Peyer's patch (tissue), 4 donors: ENCODE measurements at places on chromosomes 4 and X.

DNA sequence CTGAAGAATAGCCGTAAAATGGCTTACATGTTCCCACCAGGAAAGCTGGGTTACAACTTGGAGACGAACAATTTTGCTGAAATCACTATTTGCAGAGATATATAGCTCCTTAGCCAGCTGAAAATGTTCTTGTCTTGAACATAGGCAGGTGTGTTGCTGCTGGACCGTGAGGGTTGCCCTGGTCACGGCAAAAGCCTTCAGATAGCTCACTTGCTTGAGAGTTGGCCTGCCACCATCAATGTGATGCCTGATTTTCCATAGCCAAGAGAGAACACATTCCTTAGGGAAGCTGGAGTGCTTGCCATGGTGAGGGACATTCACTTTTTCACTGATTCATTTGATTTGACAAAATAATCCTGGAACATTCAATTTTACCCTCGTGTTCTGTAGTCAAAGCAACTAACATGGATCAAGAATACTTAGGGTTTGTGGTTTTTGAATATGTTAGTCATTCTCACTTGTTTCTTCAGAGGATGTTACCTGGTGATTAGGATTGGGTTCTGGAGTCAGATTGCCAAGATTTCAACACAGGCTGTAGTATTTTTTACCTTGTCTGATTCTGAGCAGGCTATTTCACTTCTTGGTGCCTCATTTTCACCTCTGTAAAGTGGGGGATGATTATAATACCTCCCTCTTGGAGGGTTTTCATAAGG lies 536.9 kb downstream of the RAPGEF2 start:
- no peaks in the 10 kb centered on the region for H3K36me3 ChIP-seq
- H3K27ac ChIP-seq: no peak overlapping the region
- no peak overlapping the region for H3K4me3 ChIP-seq
- DNase-seq: no peak
- no peaks in the 10 kb centered on the region for H3K4me1 ChIP-seq

DNA sequence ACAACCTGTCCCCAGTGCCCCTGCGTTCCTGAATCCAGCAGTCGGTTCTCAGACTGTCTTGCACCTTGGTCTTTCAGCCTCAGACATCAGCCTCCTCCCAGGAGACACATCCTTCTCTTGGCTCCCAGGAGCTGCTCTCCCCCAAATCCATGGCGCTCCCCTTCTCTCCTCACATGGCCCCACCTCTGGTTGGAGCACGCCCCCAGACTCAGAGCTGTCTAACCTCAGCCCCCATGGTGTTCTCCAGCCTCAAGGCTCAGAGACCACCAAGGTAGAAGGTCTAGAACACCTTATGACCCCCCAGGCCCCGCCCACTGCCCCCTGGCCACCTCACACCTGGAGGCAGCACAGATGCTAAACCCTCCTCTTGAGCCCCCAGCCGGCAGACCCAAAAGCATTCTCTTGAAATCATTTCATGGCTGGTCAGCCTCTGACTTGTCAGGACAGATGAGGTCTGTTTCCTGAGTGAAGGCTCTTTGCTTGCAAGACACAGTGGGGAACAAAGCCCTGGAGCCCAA lies 47.9 kb downstream of the ADRA2C start:
- H3K4me3 ChIP-seq: no peak overlapping the region
- H3K4me1 ChIP-seq: no peaks in the 10 kb centered on the region
- H3K27me3 ChIP-seq: no peaks in the 10 kb centered on the region
- DNase-seq: no peak

DNA sequence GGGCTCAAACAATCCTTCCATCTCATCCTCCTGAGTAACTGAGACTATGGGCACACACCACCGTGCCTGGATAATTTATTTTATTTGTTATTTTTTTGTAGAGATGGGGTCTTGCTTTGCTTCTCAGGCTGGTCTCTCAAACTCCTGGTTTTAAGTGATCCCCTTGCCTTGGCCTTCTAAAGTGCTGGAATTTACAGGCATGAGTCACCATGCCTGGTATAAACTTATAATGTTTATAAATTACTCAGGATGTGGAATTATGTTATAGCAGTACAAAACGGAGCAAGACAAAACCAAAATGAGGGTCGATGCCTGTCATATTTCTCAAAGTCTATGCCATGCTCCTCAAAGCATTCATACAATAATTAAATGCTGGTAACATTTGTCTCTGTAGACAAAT lies 29.8 kb upstream of the TEX13C start:
- H3K27ac ChIP-seq: no peak overlapping the region
- H3K36me3 ChIP-seq: no peaks in the 10 kb centered on the region
- no peaks in the 10 kb centered on the region for H3K27me3 ChIP-seq
- no peak for DNase-seq
- H3K4me1 ChIP-seq: no peaks in the 10 kb centered on the region

DNA sequence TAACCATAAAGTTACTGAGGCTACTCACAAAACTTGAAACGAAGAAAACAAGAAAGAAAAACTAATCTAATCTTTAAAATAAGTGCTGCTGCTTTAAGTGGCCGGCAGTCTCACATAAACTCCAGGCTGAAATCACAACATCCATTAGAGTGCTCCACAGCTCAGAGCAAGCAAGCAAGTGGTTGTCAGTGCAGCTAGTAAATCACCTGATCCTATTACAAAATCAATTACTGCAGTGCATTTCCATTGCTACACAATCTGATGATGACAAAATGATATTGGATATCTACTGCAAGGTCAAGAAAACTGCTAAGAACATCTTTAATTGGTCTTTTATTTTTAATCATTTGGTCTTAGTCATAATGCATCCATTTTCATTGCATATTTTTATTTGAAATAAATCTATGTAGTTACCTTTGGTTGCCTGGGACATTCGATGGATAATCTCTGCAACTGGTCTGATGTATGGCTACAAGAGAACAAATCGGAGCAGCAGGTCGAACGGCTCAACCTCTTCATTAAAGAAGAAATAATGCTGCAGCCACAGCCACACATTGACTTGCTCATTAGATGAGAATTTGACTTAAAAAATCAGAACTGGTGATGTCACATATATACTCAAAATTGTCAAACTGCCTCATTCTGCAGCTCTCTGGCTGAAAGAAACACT lies 87.7 kb downstream of the FBXW7 start:
- no peaks in the 10 kb centered on the region for H3K36me3 ChIP-seq
- no peak overlapping the region for H3K4me3 ChIP-seq
- no peak for DNase-seq
- H3K27me3 ChIP-seq: no peaks in the 10 kb centered on the region
- H3K4me1 ChIP-seq: no peaks in the 10 kb centered on the region

GRCh38 chr4:158580064-158580463 lies 58.4 kb downstream of the RXFP1 start:
- no peaks in the 10 kb centered on the region for H3K27me3 ChIP-seq
- DNase-seq: no peak
- no peaks in the 10 kb centered on the region for H3K36me3 ChIP-seq
- no peaks in the 10 kb centered on the region for H3K4me1 ChIP-seq
- H3K27ac ChIP-seq: no peak overlapping the region
- no peak overlapping the region for H3K4me3 ChIP-seq

- no peak overlapping the region for H3K4me3 ChIP-seq
- no peaks in the 10 kb centered on the region for H3K27me3 ChIP-seq
- H3K27ac ChIP-seq: no peak overlapping the region
- H3K4me1 ChIP-seq: no peaks in the 10 kb centered on the region
Measured at GRCh38 chr4:13409324-13409723, 74.8 kb downstream of the RAB28 start.

DNA sequence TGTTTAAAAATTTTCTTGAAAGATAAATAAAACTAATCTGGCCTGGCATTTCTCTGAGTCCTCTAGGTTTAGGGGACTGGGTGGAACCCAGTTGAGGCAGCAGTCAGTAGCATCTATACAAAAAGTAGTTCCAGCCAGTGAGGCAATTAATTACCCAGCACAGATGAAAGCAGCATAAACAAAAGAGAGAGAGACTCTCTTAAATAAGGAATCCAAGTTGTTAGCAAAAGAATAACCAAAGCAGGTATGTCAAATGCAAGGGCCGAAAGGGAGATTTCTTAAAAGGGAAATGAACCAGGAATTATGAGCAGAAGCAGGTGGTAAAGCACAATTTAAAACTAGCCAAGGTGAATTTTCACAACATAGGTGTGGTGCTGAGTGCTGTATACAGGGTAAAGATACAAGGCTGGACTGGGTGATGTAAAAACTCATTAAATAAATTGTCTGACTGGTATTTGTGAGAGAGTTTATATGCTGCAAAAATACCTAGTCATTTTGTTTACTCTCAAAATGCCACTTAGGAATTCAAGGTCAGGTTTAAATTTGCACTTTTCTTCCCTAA lies 94.6 kb upstream of the GALNT7 start:
- no peaks in the 10 kb centered on the region for H3K4me1 ChIP-seq
- no peak for DNase-seq
- H3K27ac ChIP-seq: no peak overlapping the region
- no peaks in the 10 kb centered on the region for H3K36me3 ChIP-seq

DNA sequence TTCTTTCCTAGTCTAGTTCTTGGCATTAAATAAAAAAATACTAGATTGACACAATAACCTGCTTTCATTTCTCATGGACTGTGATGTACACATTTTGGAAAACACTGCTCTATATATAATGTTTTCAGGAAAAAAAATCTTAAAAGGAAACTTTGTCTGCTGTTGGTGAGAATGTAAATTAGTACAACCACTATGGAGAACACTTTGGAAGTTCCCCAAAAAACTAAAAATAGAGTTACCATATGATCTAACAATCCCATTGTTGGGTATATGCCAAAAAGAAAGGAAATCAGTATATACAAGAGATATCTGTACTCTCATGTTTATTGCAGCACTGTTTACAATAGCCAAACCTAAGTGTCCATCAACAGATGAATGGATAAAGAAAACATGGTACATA lies 202.3 kb downstream of the PPP3CA start:
- no peak overlapping the region for H3K4me3 ChIP-seq
- H3K4me1 ChIP-seq: no peaks in the 10 kb centered on the region
- no peak for DNase-seq
- H3K36me3 ChIP-seq: no peaks in the 10 kb centered on the region

- H3K4me3 ChIP-seq: no peak overlapping the region
- no peak overlapping the region for H3K27ac ChIP-seq
- no peaks in the 10 kb centered on the region for H3K36me3 ChIP-seq
Measured at GRCh38 chr4:52197306-52197705, 146.2 kb downstream of the SPATA18 start.

GRCh38 chr4:92299152-92299551 lies 4.6 kb upstream of the GRID2 start:
- no peak for DNase-seq
- H3K4me3 ChIP-seq: no peak overlapping the region
- H3K27me3 ChIP-seq: no peaks in the 10 kb centered on the region
- H3K36me3 ChIP-seq: no peaks in the 10 kb centered on the region
- H3K4me1 ChIP-seq: no peaks in the 10 kb centered on the region

DNA sequence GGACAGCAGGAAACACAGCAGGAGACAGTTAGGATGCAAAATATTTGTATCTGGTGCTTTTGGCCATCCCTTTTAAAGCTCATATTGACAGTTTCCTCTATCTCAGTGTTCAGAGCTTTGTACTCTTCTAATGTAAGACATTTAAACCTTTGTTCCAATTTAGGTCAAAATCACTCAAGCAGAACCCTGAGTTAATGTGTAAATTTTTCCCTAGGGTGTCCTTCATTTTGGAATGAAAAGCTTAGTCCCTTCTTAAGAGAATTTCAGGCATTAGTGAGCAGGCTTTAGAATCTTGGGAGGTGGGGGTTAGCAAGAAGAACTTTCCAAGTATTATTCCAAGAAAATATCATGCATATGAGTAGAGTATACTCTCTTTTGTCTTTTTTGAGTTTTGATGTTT lies 188.7 kb downstream of the GBA3 start:
- no peaks in the 10 kb centered on the region for H3K36me3 ChIP-seq
- no peaks in the 10 kb centered on the region for H3K4me1 ChIP-seq
- H3K27ac ChIP-seq: no peak overlapping the region
- H3K4me3 ChIP-seq: no peak overlapping the region
- DNase-seq: no peak
- no peaks in the 10 kb centered on the region for H3K27me3 ChIP-seq

DNA sequence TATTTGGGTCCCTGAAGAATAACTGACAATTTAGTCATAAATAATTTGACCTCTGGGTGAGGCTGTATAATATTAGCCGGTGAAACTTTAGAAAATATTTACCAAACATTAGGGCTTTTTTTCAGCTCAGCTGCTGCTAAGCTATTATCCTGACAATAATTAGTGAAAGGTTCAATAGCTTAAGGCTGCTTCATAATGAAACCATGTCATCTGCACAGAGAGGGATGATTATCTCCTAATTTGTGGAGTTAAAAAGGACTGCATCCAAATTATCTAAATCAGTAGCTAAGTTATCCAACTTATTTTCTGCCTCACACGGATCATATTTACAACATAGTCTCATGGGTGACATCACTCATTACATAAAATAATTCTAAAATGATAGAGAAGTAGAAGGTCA lies 1249.8 kb downstream of the RAPGEF2 start:
- H3K27ac ChIP-seq: no peak overlapping the region
- no peaks in the 10 kb centered on the region for H3K4me1 ChIP-seq
- H3K4me3 ChIP-seq: no peak overlapping the region
- H3K36me3 ChIP-seq: no peaks in the 10 kb centered on the region
- H3K27me3 ChIP-seq: no peaks in the 10 kb centered on the region

- H3K27ac ChIP-seq: no peak overlapping the region
- H3K4me3 ChIP-seq: no peak overlapping the region
- DNase-seq: peak; percentile 85
- H3K4me1 ChIP-seq: no peaks in the 10 kb centered on the region
- H3K36me3 ChIP-seq: no peaks in the 10 kb centered on the region
Measured at GRCh38 chrX:78321809-78322208, 5.6 kb downstream of the CYSLTR1 start.

GRCh38 chrX:95762716-95763115 lies 921.9 kb upstream of the DIAPH2 start:
- H3K4me1 ChIP-seq: no peaks in the 10 kb centered on the region
- no peak for DNase-seq
- H3K4me3 ChIP-seq: no peak overlapping the region
- H3K27me3 ChIP-seq: no peaks in the 10 kb centered on the region
- H3K36me3 ChIP-seq: no peaks in the 10 kb centered on the region

DNA sequence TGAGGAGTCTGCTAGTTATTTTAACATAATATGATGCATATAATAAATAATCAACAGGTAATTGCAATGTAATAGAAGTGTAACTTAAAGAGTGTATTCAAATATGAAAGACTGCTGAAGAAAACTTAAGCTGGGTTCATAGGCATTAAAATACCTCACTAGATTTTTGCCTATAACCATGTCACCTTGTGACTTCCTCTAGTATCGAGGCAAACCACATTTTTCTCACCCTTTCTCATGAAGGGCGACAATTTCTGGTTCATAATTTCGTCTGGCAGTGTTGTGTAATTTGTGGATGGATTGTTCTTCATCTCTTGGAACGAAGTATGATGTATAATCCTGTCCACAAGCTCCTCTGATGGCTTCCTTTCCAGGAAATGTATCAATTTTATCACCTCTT lies 16.0 kb downstream of the SULT1E1 start:
- H3K27ac ChIP-seq: no peak overlapping the region
- H3K36me3 ChIP-seq: no peaks in the 10 kb centered on the region
- DNase-seq: no peak

GRCh38 chr4:82758701-82759685 lies 39.6 kb downstream of the SCD5 start:
- H3K36me3 ChIP-seq: no peaks in the 10 kb centered on the region
- H3K27ac ChIP-seq: no peak overlapping the region
- no peak overlapping the region for H3K4me3 ChIP-seq

- peak overlapping the region; percentile 99 for H3K4me3 ChIP-seq
- no peaks in the 10 kb centered on the region for H3K36me3 ChIP-seq
- no peak for DNase-seq
- H3K27ac ChIP-seq: peak overlapping the region; percentile 100
- H3K27me3 ChIP-seq: no peaks in the 10 kb centered on the region
Measured at GRCh38 chr4:6909970-6910339, 329 bp downstream of the TBC1D14 start.
